Stimulated activated CD8-positive, alpha-beta memory T cell treated with anti-CD3 and anti-CD28 coated beads, Interleukin-4, amount 100 ng/mL, for 1 hour (primary cell): ENCODE measurements at places on chromosomes 3 and 15.

DNA sequence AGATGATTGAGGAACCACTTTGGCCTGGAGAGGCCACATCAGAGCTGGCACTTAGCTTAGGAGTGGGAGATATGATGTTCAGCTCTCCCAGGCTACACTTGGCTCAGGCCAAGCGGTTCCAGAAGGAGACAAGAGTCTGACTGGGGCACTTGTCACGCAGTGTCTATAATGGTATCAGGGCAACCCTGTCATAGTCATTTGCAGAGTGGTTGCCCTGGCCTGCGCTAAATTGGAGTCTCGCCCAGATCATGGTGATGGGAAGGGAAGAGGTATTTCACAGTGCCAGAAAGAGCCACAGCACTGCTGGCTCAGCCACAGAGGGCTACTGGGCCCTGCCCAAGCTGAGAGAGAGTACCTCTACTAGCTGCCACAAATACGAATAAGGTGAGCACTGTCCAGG is 186.9 kb upstream of the CRBN start:
- no peak for DNase-seq

- DNase-seq, result no peak
Measured at GRCh38 chr15:91983729-91984340, 130.3 kb downstream of the SLCO3A1 start.

GRCh38 chr3:165206454-165207266 is 10.5 kb upstream of the SLITRK3 start:
- DNase-seq, result no peak

DNA sequence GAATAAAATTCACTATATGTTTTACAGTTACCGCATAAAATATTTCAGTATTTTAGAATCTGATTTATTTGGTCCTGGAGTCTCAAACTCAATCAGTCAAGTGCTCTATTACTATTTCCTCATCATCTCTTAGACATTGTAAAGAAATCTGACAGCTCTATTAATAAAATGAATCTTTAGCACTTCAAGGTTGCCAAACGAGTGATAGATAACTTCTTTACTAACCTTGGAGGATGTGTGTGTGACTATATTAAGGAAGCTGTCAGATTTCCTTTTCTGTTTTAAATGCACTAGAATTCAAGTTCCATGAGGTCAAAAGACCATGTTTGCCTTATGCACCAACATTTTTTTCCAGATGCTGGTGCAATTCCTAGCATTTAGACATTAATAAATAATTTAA is 389.8 kb upstream of the AZI2 start:
- no peak for DNase-seq
